ENCODE measurements at places on chromosomes 7 and 10.

DNA sequence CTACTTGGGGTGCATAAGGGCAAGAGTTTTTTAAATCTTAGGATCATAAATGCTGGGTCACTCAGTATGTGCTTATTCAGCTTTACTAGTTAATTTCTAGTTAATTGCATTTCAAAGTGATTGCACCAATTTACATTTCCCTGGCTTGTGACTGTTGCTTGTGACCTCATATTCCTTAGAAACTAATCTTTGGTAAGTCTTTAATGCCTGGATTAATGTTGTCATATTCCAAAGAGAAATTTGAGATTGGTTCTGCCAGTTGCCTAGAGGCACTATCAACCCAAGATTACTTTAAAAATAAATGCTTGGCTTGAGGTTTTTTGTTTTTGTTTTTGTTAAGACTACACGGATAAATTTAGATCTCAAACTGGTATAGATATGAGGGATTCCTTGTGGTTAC lies 103.1 kb downstream of the ANK3 start:
- DNase-seq: no peak

DNA sequence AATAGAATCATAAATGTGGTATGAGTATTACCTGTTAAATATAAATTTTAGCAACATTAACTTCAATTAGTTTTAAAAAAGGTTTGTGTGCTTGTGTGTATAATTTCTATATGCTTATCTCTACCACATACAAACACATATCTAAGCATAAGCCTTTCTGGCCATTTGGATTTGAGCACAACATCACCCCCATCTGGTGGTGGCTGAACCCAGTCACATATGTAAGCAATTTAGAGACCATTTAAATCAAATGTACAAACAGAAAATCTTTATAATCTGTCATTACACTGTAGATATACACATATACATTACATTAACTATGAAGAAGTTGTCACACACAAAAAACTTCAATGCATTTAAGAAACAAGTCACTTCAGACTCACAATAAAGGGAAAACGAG lies 31.7 kb downstream of the GPR22 start:
- DNase-seq: no peak

DNA sequence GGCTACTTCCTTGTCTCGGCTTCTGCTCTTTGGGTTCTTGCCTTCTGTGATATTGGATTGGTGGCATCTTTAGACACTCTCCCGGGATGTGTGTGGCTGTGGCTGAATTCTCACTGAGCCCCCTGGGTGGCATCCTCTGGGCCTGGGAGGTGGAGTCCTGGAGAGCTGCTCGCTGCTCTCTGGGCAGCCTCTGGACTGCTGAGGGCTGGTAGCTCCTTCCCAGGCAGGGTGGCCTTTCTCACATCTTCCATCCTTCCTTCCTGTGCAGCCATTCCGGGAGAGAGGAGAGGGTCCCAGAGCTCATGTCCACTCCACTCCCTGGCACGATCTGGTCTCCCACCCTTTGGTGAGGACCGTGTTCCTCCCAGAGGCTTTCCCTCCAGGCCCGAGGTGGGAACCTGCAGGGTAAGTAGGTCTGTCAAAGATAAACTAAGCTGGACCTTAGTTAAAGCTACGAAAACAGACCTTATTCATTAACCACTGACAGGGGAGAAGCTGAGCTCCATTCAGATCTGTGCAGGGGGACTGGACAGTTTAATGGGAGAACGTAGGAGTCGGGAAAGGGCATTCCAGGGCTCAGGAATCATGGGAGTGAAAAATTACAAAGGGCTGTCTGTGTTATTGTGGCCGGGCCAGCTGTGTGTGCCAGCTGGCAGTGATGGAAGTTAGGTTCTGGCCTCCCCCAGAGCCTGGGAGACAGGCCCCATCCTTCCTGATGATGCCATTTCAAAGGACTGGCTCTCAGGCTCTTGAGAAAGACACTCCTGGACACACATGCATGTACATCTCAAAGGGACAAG lies 8.7 kb downstream of the ATP6V0E2 start:
- no peak for DNase-seq

- DNase-seq: no peak
Observed at GRCh38 chr7:66173856-66174255, 31.3 kb upstream of the TPST1 start.

- DNase-seq: no peak
Observed at GRCh38 chr7:96400518-96400917, 78.6 kb upstream of the SLC25A13 start.

GRCh38 chr10:77006836-77007511 lies 630.6 kb downstream of the KCNMA1 start:
- DNase-seq: no peak

GRCh38 chr7:144137501-144137900 lies 14.5 kb downstream of the OR2A14 start:
- no peak for DNase-seq

DNA sequence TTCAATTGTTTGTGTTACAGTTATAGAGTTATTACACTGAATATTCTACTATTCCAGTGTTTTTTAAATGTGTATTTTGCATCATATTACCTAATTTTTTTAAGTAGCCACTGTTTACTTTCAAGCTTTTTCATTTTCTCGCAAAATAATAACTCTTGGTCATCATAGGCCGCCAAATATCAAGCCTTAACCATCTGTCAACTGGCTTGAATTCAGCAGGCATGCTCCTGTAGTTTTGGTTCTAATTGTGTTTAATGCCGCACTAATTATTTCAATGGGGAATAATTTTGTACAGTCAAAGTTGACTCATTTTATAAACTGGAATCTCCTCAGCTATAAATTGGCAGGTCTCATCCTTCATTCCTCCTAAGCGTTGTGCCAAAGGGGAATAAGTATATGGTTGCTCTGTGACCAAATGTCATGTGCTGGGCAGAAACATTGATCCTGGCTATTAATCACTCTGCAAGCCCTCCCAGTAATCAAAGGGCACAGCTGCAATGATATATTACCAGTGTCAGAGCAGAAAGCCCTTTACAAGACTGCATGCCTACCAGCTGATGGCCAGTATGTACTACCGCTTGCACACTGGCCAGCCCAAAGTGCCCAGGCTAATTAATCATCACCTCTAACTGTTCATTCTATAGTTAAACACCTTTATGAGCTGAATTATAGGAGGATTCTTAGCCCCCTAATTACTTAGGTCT lies 74.8 kb downstream of the SKAP2 start:
- DNase-seq: no peak

DNA sequence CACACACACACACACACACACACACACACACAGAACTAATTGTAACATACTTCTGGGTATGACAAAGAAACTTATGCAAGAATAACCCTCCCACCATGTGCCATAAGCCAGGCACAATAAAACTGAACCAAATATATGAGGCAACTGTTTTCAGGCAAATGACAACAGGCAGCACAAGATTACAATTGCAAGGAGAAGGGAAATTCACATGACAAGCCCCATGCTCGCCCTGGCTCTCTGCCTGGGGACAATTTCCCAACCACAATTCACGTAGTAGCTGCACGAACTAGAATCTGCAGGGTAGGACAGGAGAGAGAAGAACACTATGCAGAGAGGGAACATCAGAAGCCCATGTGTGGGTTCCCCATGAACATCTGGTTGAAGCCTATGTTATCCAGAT lies 143.3 kb downstream of the CALN1 start:
- DNase-seq: no peak

GRCh38 chr7:106193661-106194060 lies 81.5 kb upstream of the SYPL1 start:
- no peak for DNase-seq

DNA sequence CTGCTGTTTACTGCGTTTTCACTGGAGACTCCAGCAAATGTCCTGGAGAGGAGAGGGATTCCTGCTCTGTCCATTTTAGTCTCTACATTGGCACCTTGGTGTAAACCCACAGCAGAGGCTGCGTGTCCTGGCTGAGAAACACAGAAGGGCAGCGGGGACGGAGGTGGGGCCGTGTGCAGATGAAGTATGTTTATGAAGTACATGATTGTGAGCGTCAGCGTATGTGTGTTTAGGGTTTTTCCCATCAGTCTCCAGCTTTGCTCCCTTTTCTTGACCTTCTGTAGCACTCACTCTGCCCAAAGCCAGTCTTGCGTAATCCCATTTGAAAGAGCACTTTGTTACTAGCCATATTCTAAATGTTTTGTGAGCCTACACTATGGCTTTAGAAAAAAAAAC lies 750.7 kb upstream of the SORCS1 start:
- no peak for DNase-seq

GRCh38 chr10:94851263-94851662 lies 87.2 kb upstream of the CYP2C9 start:
- DNase-seq: no peak

DNA sequence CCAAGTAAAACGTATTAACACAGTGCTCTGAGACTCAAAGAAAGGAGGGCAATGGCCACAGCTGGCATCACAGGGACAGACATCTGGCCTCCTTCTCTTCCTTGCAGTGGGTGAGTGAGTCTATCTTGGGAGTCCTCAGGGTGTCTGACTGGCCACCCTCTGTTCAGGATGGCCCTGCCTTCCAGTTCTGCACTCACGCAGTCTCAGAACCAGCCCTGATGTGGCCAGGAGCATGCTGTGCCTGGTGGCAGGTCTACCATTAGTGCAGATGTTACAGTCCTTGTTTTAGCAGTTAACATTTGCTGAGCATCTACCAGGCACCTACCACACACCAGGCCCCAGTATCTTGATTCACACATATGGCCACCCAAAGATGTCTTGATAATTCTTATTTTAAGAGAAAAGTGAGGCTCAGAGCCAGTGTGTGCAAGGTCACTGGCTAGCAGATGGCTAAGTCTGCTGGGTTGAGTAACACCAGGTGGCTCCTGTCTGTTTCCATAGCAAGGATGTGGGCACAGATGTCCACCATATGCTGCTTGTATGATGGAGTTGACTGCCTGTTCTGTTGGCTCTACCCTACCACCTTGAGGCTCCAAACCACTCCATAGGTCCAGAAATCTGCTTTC lies 23.2 kb upstream of the ARHGAP22 start:
- DNase-seq: no peak

- peak; percentile 71 for DNase-seq
Observed at GRCh38 chr7:76234931-76235441, 33.3 kb downstream of the SRRM3 start.

GRCh38 chr10:84706875-84707274 lies 378.5 kb downstream of the CCSER2 start:
- no peak for DNase-seq

DNA sequence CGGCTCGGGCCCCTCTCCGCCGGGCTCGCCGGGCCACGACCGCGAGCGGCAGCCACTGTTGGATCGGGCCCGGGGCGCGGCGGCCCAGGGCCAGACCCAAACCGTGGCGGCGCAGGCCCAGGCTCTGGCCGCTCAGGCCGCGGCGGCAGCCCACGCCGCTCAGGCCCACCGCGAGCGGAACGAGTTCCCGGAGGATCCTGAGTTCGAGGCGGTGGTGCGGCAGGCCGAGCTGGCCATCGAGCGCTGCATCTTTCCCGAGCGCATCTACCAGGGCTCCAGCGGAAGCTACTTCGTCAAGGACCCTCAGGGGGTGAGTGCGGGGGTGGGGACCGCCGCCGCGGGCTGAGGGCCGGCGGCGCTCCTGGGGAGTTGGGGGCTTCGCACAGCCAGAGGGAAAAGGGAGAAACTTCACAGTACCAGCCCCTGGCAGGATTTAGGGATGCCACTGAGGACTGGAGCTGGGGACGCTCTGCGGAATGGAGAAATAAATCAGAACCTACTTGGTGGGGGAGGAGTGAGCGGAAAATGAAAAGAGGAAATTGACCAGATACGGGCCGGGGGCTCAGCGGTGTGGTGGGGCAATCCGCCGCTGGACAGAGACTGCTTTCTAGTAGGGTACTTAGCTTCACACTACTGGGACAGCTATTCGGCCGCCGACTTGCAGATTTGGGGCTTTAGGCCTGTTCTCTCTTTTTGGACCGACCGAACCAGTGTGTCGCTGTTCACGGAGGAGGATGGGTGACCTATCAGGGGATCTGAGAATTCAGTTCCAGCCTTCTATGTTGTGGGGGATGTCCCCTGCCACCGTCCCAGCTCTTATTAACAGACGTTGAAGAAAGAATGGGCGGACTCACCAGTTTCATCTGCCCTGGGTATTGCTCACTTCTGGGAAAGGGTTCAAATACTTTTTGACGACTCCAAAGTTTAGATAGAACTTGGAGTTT lies 669 bp downstream of the PI4K2A start:
- DNase-seq: peak; percentile 20

Measured in left kidney (tissue), 8 donors.